ENCODE measurements at places on chromosomes 6 and 20.

- DNase-seq, result no peak
These were observed 115.2 kb downstream of the EPM2A start for GRCh38 chr6:145620088-145620487.

- DNase-seq, result no peak
These were observed 734 bp downstream of the MMS22L start for GRCh38 chr6:97282238-97282725.

DNA sequence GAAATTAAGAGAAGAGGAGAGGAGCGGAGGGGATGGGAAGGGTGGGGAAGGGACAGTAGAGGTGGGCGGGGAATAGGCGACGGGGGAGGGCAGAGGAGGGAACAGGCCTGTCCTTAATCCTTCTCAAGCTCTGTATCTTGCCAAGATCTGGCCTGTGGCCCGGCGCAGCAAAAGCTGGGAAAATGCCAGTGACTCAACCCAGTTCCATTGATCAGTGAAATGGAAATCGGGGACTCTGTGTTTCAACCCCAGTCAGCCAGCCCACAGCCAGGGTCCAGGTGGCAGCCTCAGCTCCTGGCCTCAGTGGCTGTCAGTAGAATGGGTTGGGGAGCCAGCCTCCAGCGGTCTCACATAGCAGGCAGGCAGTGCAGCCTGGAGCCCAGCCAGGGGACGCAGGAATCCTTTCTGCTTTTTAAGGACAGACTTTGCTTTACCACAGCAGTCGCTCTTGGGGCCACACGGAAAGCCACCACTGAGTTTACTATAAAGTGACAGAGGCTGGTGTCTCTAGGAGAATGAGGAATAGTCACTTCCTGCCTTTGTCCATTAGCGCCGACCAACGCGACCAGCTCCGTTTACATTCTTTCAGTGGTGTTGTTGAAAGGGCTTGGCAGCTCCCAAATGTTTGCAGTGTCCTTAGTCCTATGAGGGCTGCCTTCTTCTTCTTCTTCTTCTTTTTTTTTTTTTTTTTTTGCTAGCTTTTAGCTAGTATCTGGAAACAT lies 128.0 kb downstream of the RIN2 start:
- DNase-seq, result peak; percentile 21

DNA sequence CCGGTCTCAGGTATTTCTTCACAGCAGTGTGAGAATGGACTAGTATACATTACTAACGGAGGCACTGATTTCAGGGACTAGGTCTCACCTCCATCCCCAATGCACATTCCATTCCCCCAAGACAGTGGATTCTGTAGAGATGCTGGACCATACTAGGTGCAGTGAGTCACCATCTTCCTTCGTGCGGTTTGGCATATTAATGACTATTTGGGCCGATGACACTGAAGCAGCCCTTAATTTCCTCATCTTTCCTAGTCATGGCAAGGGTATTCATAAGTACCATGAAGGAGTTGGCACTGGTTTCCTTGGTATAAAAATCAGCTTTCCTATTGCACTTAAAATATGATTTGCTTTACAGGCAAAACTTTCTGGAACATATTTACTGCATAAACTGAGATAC lies 121.4 kb upstream of the TRAF3IP2 start:
- DNase-seq, result no peak

GRCh38 chr6:30227242-30227722 lies 14.1 kb upstream of the TRIM26 start:
- DNase-seq, result no peak

- no peak for DNase-seq
These were observed 255.1 kb downstream of the CDH26 start for GRCh38 chr20:60213126-60213893.

DNA sequence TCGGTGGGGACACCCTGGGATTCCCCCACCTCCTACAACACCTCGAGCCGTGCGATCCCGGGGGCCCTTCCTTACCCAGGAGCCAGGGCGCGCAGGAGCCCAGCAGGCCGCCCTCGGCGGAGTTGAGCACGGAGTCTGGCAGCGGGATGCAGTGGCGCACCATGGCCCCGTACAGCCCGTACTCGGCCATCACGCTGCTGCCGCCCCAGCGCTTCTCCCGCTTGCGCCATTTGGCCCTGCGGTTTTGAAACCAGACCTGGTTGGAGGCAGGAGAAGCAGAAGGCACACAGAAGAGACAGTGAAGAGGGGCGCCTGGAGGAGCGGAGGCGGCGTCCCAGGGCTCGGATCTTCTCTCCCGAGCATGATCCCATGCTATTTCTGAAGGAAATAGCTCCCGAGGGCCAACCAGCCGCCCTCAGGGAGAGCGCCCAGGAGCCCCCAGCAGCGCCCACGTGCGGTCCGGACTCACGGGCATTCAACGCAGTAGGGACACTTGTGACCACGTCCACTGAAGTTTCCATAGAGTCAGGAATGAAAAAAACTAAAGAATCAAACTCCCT lies 4.3 kb downstream of the VSX1 start:
- peak; percentile 40 for DNase-seq

DNA sequence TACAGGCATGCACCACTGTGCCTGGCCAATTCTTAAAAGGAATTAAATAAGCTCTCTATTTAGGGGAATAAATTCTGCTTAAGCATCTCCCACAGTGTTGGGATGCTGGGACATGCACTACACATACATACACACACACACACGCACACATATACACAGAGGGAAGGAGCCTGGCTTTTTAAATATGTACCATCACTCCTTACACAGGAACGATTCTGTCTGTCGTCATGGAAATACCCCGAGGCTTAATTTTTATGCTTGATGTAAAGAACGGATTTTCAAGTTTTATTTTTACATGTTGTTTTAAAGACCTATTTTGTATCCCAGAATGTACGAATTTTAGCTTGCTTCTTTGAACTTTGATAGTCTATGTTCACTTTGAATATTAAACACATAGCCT lies 95.3 kb downstream of the CD109 start:
- DNase-seq, result no peak

GRCh38 chr6:134928151-134928900 lies 21.6 kb downstream of the ALDH8A1 start:
- DNase-seq, result no peak

GRCh38 chr6:18189196-18189595 lies 34.0 kb downstream of the KDM1B start:
- DNase-seq, result no peak

DNA sequence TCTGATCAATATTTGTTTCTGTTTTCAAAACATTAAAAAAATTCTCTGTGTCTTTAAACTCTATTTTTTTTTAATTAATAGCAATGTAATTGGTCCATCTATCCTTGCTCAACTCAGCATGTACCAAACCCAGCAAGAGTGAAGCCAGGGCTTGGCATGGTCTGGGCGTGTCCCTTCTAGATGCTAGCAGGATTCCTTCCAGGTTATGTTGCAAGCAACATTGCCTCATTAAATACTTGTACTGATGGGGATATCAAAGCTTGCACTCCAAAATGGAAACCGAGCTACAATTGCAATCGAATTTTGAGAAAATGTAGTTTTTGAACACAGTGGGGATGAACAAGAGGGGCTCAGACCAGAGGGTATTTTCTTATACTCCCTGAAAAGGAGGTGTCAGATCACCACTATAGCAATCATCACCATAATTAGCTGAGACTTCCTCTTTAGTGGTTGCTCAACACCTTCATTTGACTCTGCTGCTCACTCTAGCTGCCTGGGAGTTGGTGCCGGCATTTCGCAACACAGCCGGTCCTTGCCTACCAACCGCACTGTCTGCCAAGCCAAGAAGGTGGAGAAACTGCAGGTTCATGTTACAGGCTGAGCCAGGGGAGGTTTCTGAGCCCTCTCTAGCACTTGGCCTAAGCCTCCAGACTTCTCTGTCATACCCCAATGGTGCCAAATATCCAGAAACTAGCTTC lies 67.8 kb upstream of the RALGAPA2 start:
- no peak for DNase-seq

DNA sequence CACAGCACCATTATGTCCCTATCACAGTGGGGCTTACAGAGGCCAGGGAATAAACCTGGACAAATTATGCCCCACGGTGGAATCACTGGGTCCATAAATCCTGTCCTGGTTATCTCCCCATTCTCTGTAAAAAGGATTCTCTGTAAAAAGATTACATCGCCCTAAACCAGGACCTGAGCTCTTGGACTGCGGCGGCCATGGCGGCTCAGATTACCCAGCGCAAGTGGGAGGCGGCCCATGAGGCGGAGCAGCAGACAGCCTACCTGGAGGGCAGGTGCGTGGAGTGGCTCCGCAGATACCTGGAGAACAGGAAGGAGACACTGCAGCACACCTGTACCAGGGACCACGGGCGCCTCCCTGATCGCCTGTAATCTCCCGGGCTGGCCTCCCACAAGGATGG lies 8.4 kb upstream of the HLA-A start:
- DNase-seq, result no peak

DNA sequence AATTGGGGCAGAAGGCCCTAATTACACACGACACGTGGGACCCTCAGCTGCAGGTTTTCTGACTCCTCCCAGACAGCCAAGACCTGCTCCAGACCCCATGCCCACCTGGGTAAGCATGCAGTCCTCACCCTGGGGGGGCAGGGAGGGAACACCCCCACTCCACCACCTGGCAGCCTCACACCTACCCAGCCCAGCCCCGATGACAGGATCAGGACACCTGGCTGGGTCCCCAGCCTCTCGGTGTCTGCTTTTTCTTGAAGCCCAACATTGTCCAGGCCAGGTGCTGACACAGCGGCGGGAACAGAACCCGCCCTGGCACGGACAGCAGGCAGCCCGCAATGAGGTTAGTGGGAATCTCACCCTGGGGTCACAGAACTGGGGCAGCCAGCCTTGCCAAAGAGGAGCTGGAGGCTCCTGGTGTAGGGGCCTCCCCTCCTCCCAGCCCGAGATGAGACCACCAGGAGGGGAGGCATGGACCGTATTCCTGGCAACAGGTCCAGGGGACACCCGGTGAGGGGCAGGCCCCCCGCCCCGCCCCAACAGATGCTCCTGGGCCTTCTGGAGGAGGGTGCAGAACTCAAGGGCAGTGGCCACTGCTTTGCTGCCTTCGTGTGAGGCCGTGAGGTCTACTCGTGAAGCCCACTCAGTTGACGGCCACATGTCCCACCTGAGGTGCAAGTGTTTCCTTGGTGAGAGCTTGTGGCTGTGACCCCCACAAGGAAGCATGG lies 103.8 kb downstream of the DLL1 start:
- no peak for DNase-seq

DNA sequence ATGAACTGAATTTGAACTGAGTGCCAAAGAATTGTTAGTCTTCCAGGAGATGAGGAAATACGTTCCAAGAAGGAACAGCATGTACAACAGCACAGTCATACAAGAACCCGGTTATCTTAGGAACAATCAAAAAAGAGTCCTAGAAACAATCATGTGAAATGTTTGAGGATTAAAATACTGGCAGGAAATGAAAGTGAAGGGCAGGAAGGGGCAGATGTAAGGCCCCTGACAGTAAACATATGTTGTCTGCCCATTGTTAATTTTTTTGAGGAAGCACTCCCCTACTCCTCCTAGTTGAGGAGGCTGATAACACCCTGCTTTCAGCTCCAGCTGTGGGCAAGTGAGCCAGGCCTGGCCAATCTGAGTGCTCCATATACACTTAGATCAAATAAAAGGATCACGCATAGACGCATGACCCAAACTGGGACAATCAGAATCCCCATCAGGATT lies 220.9 kb downstream of the HACE1 start:
- no peak for DNase-seq

DNA sequence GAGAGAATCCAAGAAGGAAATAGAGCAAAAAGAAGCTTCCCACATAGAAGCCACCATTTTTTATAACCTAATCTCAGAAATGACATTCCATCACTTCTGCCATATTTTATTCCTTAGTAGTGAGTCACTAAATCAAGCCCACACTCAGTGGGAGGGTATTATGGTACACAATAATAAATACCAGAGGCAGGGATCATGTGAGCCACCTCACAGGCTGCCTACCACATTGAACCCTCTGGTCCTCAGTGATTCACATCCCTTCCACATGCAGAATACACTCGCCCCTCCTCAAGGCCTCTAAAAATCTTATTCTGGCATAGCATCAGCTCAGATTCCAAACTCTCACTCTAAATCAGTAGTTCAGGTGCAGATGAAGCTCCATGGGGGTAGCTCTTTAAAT lies 49.4 kb downstream of the TMC2 start:
- no peak for DNase-seq

DNA sequence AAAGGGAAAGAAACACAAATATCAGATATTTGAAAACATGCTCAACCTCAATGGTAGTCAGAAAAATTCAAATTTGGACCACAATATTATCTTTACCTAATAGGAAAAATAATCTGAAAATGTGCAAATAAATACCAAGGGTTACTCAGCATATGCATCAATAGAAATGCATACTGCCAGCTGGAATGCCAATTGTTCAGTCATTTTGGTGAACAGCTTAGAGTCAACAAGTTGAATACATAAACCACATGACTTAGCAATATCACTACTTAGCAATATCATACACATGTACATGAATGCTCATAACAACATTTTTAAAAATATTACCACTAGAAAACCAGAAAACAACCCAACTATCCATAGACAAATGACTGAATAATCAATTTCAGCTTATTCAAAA lies 212.7 kb downstream of the PTPRK start:
- no peak for DNase-seq

DNA sequence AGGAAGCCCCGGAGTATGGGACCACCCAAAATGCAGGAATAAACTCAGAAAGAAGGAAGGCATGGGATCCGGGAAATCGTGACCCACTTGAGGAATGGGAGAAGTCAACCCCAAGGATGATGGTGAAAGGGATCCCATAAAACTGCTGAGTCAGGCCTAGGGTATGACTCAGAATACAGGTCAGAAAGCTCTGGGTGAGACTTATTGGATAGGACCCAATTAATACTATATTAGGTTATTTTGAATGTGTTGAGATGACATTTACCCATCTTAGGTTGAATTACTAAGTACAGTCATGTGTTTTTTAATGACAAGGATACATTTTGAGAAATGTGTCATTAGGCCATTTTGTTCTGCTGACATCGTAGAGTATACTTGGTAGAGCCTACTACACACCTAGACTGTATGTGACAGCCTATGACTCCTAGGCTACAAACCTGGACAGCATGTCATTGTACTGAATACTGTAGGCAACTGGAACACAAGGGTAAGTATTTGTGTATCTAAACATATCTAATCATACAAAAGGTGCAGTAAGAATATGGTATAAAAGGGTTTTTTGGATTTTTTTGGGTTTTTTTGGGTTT lies 17.1 kb upstream of the HIVEP1 start:
- DNase-seq, result no peak

- no peak for DNase-seq
These were observed 686.7 kb downstream of the COL12A1 start for GRCh38 chr6:74519163-74519562.

Measured in endothelial cell (in vitro differentiated cells).